ENCODE measurements at places on chromosomes 11 and 22.

GRCh38 chr22:19167106-19167869 lies 11.2 kb downstream of the SLC25A1 start:
- no peak for DNase-seq

GRCh38 chr22:28239941-28240340 lies 320.9 kb upstream of the PITPNB start:
- DNase-seq = no peak

DNA sequence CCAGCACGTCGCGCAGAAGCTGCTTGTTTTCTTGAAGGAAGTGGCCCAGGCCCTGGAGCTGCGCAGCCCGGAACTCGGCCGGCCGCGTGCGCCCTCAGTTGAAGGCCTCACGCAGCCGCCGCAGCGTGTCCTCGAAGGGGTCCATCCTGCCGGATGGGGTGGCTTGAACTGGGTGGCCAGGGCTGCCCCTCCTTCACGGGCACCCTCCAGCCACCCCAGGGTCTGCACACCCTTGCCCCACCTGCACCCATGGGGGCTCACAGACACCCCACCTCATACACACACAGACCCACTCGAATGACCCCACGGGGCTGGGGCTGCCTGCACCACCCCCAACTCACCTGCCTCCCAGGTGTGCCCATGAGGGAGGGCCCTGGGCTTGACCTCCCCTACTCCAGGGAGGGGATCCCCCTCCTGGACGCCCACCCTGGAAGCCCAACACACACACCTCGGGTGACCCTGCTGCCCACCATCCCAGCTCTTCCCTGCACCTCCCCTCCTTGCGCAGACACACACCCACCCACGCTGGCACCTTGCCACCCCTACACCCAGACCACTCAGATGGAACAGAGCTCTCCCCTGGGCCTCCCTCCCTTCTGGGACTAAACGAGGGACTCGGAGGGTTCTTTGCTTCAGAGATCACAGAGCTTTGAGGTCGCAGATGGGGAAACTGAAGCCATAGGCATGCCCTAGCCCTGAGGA lies 6.8 kb downstream of the ALDH3B2 start:
- DNase-seq = no peak

GRCh38 chr11:74696939-74697675 lies 34.1 kb downstream of the CHRDL2 start:
- DNase-seq = peak; percentile 45

GRCh38 chr11:26719289-26719973 lies 2.4 kb downstream of the SLC5A12 start:
- DNase-seq = no peak

- no peak for DNase-seq
Measured at GRCh38 chr22:27212617-27213177, 555.3 kb downstream of the MIAT start.

- DNase-seq = peak; percentile 54
Measured at GRCh38 chr11:43574949-43575912, 105.3 kb upstream of the HSD17B12 start.

GRCh38 chr11:111693224-111693937 lies 72.8 kb downstream of the PPP2R1B start:
- no peak for DNase-seq

- no peak for DNase-seq
Measured at GRCh38 chr11:121543836-121544380, 91.1 kb upstream of the SORL1-AS1 start.

- DNase-seq = no peak
Measured at GRCh38 chr11:125315079-125315740, 150.7 kb downstream of the PKNOX2 start.

- no peak for DNase-seq
Measured at GRCh38 chr11:77505956-77506355, 32.1 kb upstream of the PAK1 start.

GRCh38 chr11:2156416-2157182 lies 4.4 kb downstream of the INS start:
- DNase-seq = peak; percentile 86

DNA sequence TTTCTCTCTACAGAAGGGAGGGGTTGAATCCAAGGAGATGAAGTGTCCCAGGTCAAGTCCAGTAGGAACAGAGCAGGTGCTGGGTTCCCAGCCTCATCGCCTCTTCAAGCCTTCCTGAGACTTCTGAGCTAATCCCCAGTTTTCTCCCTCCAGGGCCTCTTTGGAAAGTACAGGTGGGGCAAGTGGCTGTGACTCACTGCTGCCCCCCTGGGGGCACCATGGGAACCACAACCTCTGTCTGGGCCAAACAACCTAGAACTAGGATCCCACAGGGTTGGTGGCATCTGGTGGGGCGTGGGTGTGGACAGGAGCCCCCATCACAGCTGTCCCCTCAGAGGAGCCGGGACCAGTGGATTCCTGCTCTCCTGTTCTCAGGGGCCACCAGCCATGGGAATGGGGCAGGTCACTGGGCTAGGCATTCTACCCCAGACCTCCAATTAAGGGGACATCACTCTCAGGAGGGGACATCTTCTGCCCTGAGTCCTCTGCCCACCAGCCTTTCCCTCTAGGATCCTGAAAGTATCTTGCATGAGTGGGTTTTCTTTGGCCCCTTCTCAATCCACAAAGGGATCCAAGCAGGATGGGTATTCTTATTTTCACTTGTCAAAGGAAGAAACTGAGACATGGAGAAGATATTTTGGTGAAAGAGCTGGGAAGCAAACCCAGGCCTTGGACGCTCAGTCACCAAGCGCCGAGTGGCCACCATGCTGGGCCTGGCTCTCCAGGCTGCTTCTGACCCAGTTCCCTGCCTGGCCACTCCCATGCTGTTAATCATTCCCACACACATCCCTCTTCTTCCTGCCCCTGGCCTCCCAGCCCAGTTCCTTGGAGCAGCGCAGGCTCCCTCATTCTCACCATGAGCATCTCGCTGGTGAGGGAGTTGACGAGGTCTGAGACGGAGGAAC lies 23.8 kb downstream of the LRRC10B start:
- DNase-seq = peak; percentile 77

DNA sequence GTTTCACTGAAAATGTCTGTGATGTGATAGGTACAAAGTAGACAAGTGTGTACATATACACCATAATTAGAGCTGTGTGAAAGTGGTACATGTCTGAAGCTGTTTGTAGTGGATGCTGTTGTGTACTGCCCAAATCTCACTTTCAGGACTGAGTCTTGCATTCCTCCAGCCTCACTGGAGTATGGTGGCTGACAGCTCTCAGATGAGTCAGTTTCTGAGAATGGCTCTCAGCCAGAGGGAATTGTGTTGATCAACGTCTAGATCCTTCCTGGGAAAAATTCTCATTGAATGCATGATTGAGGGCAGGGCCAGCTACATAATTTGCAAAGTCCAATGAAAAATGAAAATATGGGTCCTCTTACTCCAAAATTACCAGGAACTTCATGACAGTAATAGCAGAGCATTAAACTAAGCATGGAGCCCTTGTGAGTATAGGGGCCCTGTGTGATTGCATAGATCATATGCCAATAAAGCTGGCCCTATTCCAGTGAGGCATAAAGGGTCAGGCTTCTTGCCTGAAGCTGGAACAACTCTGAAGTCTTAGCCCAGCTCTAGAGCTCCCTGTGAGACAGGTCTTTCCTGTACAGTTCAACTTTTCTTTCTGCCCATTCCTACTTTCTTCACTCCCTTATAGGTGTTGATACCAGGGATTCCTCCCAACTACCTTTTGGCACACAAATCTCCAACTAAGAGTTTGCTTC lies 10.8 kb upstream of the CYP2R1 start:
- no peak for DNase-seq

DNA sequence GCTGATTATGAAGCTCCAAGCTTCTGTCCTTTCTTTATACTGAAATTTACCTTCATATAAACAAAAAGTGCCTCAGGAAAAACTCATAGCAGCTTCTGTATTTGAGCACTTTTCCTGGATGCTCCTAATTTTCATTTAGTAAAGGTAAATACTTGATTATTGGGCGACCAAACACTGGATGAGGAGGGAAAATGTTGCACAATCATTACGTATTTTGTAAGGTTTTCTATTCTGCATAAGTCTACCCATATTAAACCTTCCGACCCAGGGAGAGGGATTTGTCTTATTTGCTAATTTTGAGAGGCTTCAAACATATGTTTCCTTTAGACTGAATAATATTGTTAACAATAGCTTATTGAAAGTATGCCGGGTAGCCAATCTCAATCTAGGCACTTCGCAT lies 4.3 kb upstream of the SLC6A5 start:
- DNase-seq = no peak

DNA sequence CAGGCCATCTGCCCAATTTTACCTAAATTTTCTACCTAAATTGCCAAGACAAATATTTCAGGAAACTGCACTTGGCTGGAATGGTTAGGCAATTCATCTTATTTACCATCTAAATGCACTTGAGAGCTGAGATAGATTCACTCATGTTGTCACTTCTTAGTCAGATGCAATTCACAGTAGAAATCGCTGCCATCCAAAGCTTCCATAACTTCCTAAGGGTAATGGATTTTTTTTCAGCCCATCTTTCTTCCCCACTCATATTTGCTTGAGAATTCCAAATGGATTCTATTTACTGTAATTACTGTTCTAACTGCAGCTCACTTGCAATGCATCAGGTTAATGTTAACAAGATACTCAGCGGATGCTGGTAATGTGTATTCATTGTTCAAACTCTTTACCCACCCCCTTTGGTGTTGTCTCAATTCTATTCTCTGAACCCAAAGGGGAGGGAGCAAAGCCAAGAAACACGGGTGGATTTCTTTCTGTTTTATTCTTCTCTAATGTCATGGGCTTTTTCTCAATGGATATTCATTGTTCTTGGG lies 96.0 kb downstream of the TENM4 start:
- DNase-seq = no peak

GRCh38 chr11:110100476-110101240 lies 7.5 kb downstream of the ZC3H12C start:
- no peak for DNase-seq

DNA sequence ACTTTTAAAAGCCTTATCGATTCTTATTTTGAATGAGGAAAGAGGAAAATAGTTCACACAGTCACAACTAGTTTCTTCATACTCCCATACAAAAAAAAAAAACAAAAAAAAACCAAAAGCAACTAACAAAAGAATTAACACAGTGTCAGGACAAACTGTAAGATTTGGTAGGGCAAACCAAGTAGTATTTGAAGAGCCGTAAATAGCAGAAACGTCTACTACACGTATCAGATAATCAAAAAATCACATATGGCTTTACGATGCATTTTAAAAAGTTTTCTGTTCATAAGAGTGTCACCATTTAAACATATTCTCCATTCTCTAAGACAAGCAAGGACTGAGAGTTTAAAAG lies 2.3 kb downstream of the PICALM start:
- no peak for DNase-seq

DNA sequence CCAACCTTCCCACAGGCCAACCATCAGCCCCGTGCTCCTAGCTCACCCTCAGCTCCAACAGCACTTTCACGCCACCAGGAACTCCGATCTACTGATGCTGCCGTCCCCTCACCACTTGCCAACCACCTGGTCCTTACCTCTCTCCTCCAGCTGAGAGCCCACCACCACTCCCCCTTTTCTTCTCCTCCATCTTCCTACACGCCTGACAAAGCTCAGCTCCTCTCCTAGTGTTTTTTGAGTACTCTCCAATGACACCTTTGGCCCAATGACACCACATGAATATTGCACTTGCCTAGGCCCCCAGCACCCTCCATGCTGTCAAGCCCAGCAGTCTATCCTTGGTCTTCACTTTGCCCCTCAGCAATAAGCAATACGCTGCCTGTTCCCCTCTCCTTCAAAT lies 30.7 kb downstream of the HIRA start:
- no peak for DNase-seq

GRCh38 chr11:109929308-109929707 lies 163.9 kb upstream of the ZC3H12C start:
- no peak for DNase-seq

DNA sequence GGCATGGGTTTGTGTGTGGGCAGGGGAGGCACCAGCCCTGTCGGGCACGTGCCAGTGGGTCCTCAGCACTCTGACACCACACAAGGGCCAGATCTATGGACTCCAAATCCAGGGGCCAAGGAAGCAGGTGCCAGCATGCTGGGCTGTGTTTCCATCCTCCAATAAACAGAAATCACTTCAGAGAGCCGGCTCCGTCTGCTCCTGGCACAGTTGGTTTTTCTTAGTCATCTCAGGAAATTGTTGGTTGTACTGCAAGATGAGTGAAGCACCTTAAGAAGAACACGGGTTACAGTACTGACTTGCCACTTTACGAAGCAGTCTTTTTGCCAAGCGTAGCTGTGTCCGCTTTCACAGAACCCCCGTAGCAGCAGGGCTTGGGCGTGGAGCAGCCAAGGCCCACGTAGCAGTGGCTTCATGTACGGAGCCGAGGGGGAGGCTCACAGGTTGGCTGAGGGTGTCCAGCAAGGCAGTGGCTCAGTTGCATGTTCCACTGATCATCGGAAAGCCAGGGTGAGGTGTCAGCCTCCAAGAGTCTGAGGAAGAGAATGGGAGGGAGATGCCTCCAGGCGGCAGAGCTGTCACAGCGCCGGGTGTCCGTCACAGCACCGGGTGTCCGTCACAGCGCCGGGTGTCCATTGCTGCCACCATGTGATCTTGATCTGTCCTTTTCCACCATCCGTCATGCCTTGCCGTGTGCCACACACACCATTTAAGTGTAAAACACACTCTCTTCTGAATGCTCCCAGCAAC lies 314.9 kb downstream of the CTTN start:
- DNase-seq = no peak
